Cardiac septum (tissue), 1 donor: ENCODE measurements at places on chromosomes 4 and X.

DNA sequence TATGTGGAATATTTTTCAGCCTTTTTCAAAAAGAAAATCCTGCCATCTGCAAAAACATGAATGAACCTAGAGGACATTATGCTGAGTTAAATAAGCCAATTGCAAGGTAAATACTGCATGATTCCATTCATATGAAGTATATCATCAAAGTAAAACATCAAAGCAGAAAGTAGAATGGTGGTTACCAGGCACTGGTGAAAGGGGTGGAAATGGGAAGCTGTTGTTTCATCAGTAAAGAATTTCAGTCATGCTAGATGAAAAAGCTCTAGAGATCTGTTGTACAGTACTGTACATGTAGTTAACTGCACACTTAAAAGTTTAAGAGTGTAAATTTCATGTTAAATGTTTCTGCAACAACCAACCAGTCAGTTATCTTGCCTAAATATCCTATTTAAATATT lies 196.8 kb upstream of the ADGRL3 start:
- no peak for DNase-seq

- DNase-seq: no peak
Measured at GRCh38 chr4:39365360-39365759, 802 bp downstream of the RFC1 start.

GRCh38 chr4:72302981-72303704 lies 265.9 kb downstream of the ADAMTS3 start:
- DNase-seq: no peak

DNA sequence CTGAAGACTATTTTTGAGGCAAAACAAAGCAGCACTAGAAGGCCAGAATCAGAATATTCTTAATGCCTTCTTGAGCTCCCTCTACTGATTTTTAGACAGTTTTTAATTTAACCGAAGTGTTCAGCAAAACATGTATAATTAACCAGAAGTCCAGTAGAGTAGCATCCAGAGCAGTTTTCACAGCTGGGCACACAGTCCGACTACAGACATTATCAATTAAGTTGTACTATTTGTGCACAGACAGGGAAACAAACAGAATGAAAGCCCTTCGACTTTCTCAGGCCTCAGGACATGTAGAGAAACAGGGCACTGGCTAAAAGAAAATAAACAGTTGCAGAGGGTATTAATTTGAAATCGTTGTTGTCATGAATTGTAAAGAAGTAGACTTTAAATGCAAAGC lies 11.9 kb downstream of the FSTL5 start:
- no peak for DNase-seq

DNA sequence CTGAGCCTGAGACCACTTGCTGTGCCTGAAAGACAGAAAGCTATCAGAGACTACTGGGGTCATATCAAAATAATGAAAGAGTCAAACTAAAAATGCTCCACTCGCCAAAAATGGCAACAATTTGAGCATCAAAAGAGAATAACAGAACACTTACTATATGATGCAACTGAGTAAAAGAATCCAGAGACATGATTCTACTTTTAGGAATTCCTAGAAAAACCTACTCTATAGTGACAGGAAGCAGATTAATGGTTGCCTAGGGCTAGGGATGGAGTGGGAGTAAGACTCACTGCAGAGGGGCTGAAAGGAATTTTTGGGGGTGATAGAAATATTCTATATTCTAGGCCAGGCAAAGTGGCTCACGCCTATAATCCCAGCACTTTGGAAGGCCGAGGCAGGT lies 29.4 kb upstream of the SLAIN2 start:
- DNase-seq: no peak

GRCh38 chrX:43373032-43373431 lies 283.1 kb upstream of the MAOA start:
- no peak for DNase-seq

- DNase-seq: no peak
Measured at GRCh38 chr4:38189445-38189844, 229.2 kb downstream of the PTTG2 start.

GRCh38 chr4:119693126-119693525 lies 64.5 kb upstream of the PDE5A start:
- no peak for DNase-seq

GRCh38 chrX:42839632-42840031 lies 61.7 kb upstream of the PPP1R2C start:
- DNase-seq: no peak

DNA sequence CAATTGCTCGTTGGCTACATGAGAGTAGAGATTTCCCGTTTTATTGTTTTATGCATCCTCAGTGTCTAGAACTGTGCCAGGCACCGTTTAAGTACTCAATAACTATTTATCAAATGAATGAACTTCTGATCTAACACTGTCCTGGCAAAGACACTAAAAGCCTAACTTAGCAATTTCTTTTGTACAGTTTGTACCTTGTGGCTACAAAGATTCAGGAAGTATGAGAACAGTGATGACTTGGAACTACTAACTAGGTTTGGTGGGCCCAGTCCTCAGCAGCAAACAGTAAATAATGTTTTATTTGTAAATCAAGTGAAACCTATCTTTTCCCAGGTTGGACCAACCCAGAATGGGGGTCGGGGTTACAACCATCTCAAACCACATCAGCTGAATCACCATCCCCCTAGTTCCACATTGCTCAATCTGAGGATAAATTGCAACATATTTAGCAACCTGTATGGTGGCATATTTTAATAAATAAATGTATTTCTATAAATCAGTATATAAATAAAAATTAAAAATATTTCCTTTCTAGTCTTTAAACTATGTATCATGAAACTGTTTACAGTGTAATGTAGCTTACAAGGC lies 12.3 kb upstream of the SCRG1 start:
- no peak for DNase-seq

- no peak for DNase-seq
Measured at GRCh38 chrX:50677789-50678188, 136.2 kb downstream of the SHROOM4 start.

- DNase-seq: no peak
Measured at GRCh38 chr4:174523025-174523693, 871 bp upstream of the HPGD start.

DNA sequence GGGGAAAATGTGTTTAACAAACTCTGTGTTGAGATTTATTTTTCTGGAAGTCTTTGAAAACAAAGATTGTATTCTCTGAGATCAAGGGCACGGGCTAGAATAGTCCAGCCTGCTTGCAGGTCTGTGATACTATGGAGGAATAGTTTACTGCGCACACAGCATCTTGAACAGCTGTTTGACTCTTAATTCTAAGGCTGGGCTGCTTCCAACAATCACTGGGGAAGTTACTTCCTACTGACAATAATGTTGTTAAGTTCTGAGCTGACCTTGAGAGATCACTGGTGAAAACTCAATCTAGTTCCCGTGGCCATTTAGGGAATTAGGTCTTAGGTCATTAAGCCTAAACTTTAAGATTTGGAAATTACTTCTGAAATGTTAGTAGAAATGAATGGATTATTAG lies 416.1 kb upstream of the FTHL17 start:
- no peak for DNase-seq

DNA sequence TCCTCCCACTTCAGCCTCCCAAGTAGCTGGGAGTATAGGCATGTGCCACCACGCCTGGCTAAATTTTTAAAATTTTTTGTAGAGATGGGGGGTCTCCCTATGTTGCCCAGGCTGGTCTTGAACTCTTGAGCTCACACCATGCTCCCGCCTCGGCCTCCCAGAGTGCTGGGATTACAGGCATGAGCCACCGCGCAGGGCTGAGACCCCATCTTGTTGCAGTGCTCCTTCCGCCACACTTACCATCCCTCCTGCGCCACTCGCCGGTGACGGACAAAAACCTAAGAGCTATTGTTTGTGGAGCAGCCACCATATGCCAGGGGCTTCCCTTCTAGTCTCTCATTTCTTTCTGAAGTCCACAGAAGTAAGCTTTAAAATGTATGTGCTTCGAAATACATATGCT lies 34.5 kb downstream of the NSG1 start:
- no peak for DNase-seq

GRCh38 chr4:86493460-86493859 lies 100.7 kb upstream of the PTPN13 start:
- DNase-seq: no peak

DNA sequence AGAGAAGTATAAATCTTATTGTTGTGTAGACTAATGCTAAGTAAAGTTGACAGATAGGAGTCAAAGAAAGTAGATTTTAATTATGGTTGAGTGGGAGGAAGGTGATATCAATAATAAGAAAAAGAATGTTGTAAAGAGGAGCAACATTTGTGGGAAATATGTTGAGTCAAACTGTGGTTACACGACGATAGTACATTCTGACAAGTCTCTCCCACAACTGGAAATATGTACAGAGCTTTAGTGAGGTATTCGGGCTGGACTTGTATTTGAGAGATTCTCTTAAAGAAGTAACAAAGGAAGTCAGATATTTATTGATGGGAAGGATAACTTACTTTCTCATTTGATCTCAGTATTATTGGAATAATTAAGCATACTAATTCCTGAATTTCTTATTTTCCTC lies 525.3 kb upstream of the MAGEB2 start:
- no peak for DNase-seq

- DNase-seq: no peak
Measured at GRCh38 chr4:164828955-164829354, 48.0 kb upstream of the APELA start.

- no peak for DNase-seq
Measured at GRCh38 chr4:158999166-158999682, 103.7 kb upstream of the RAPGEF2 start.

- no peak for DNase-seq
Measured at GRCh38 chrX:9557521-9557920, 92.7 kb downstream of the TBL1X start.

- DNase-seq: no peak
Measured at GRCh38 chr4:88216395-88216794, 58.0 kb upstream of the ABCG2 start.

DNA sequence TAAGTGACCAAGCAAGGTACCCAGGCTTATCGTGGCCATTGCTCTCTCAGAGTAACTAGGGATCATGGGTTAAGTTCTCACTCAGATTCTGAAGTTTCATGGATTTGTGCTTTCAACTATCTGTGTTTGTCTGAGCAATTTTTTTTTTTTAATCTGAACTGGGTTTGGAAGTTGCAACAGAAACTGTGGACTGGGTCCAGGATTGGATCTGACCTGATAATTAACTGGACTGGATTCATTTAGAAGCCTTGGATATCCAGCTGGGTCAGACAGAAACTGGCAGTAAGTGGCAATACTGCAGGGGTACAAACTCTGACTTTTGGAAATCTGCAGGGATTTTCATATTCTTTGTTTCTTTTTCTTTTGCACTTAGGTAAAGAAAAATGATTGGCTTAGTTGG lies 38.7 kb upstream of the FGF2 start:
- DNase-seq: no peak

DNA sequence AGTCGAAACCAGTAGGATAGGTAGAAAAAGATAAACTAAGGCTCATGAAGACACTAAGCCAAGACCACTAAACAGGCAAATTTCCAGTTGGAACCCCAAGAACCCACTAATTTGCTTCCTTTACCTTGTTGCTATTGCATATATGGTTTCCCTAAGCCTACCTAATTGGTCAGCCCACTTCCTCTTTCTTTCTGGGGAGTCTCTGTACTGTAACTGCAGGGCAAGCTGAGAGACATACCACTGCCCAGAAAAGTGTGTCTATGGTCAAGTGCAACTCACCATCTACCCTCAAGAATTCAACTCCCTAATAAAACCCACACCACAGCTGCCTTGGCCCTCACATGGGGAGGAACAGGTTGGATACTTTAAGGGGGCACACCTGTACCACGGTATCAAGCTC lies 28.6 kb downstream of the IDS start:
- DNase-seq: no peak

- no peak for DNase-seq
Measured at GRCh38 chrX:93741811-93742210, 67.8 kb downstream of the FAM133A start.

DNA sequence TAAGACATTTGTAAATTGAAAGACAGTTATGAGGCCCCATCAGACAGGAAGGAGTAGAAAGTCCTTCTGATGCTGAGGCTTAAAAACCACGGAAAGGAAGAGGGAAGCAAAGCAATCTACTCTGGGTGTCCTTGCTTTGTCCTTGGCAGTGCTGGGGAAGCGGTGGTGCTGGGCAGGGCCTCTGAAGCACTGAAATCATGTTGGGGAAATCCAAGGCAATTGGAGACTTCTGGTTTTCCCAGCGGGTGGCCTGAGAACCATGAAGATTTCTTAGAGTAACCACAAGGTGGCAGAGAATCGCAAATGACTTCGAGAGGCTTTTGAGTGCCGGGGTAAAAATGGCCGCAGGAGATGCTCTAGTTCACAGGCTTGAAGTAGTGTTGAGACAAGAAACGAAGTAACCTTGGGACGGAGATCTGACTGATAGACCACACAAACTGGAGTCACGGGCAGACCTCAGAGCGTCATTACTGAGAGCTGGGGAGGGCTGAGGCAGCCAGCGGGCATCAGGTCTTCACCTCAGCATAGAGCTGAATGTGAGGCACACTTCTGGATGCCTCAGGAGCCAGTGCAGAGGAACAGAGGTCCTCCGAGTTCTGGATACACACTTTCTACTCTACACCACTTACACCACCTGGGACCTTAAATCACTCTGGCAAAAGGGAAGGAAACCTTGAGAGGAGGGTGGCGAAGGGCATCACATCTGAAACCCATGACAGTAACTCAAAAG lies 130.7 kb upstream of the GPRIN3 start:
- DNase-seq: no peak
